T47D (cell line): ENCODE measurements at places on chromosomes 1 and 21.

DNA sequence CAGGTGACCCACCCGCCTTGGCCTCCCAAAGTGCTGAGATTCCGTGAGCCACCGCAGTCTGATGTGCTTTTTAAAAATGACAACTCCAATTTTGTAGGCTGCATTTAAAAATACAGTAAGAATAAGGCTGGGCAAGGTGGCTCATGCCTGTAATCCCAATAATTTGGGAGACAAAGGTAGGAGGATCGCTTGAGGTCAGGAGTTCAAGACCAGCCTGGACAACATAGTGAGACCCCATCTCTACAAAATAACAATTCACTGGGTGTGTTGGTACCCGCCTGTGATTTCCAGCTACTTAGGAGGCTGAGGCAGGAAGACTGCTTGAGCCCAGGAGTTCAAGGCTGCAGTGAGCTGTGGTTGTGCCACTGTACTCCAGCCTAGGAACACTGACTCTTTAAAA lies 23.4 kb downstream of the SLC19A2 start:
- DNase-seq = no peak

GRCh38 chr1:159206110-159206509 lies 1.4 kb downstream of the ACKR1 start:
- no peak for DNase-seq

DNA sequence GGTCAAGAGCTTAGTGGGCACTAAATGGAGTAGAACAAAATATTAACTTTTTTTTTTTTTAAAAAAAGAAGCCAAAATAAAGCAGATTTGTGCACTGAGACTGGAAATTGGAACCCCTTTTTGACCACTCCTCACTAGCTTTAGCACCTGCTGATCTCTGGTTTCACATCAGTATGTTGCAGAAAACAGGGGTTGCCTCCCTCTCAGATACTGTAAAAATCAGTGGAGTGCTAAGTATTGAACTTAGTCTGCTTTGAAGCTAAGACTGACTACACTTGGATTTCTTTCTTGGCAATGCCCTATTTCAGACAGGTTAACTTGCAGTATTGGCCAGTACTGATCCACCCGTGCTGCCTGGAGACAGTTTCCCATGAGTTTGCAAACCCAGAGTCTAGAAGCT lies 2.7 kb upstream of the KIAA0040 start:
- no peak for DNase-seq

- no peak for DNase-seq
Observed at GRCh38 chr1:229561141-229561540, 2.6 kb upstream of the ABCB10 start.

- no peak for DNase-seq
Observed at GRCh38 chr21:36788120-36788638, 89.3 kb downstream of the SIM2 start.

DNA sequence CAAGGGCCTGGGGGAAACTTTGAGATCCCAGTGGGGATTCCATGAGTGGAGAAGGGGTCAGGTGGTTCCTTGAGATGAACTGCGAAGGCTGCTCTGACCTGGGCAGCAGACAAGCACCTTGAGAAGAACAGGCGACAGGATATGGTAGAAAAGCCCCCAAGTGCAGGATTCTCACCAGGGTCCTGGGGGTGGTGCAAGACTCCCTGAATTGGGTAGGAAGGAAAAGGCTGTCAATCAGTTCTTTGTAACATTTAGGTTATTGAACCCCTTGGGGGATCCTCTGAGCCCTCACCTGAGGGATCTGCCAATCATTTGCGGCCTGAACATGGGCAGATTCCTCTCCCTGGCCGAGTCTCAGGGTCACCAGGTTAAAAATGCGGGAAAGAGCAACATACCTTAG lies 2.4 kb upstream of the PRAMEF12 start:
- DNase-seq = no peak

DNA sequence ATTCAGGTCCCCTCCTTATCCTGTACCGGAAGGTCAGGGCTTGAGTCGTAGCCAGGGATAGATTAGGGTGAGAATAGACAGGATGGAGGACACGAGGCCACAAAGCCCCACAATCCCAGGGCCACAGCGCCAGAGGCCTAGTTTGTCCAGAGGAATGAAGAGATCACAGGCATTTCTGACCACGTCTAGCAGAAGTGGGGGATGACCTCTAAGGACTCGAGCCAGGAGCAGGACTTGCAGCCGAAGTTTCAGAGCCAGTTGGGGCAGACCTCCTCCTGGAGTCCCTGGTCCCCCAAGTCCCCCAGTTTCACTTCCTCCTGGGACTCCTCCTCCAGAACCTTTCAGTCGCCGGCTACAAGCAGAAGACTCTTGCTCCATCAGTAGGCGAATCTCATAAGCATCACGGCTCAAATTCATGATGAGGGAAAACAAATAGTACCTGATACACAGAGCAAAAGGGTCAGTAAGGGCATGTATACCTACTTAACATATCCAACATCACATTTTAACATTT lies 2.3 kb upstream of the ITGA10 start:
- DNase-seq = no peak

- DNase-seq = no peak
Observed at GRCh38 chr1:39183503-39184353, 20.8 kb upstream of the MACF1 start.
